Adrenal gland (tissue), 19 donors: ENCODE measurements at places on chromosomes 1 and 21. TPM values are rescaled to one million over a fixed set of nuclear protein-coding genes. Genes with fewer than 3 reads are reported as not detected.

CHI3L1 gene
- total RNA-seq, result 1.0 TPM

DNA sequence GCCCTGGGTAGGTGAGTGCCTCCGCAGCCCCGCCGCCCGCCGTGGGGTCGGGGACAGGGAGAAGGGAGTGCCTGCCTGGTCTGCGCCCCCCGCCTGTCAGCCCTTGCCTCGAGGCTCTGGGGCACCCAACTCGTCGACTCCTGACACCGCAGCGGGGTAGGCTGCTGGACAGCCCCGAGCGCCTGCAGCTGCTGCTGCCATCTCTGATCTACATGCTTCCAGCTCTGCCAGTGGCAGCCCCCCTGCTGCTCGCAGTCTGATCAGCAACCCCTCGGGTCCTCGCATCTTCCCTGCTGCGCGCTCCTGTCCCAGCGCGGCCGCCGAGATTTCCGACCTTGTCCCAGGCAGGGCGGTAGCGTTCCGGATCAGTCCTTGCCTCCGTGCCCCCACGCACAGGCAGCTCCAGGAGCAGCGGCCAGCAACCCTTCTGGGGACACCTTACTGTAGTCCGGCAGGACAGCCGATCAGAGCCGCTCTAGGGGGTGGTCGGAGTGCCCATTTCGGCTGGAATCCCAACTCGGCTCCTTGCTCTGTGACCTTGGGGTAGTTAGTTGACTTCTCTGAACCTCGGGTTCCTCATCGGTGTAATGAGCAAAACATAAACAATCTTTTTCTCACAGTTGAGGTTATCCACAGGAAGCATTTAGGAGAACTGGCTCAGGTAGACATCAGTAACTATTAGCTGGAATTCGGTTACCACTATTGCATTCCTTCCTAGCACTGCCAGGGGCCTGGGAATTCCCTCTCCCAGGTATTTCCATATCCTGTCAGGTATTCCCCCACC is 540 bp downstream of the BCAN start:
- peaks cover 51% of the 10 kb centered on the region for H3K27me3 ChIP-seq
- peak overlapping the region; percentile 49 for H3K4me3 ChIP-seq
- H3K36me3 ChIP-seq, result no peaks in the 10 kb centered on the region
- no peak overlapping the region for H3K27ac ChIP-seq
- H3K4me1 ChIP-seq, result peaks cover 11% of the 10 kb centered on the region
- DNase-seq, result no peak

DNA sequence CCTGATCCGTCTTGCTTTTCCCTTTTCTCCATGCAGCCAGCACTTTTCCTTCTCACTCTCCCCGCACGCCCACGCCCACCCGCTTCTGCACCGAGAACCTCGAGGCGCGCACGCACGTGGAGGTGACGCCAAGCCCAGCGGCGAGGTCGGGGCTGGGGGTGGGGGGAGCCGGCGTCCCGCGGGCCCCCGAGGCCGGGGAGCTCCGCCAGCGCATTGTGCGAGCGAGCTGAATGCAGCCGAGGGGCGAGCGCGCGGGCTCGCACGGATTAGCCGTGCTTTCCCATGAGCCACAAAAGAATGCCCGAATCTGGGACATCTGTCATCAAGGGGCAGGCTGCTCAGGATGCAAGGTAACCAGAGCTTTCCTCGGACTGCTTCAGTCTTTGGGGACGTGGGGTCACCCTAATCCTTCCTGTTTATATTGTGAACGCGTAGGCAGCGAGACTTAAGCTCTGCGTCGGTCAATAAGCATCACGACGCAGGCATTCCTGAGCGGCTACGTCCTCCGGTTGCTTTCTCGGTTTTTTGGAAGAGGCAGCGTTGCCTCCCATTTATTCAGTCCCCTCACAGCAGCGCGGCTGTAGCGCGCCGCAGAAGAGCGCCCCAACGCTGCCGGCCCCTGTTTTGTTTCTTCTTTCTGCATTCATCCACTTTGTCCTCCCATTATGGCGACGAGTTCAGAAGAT is 67.3 kb upstream of the AKT3 start:
- DNase-seq, result peak; percentile 53
- H3K27ac ChIP-seq, result no peak overlapping the region

DNA sequence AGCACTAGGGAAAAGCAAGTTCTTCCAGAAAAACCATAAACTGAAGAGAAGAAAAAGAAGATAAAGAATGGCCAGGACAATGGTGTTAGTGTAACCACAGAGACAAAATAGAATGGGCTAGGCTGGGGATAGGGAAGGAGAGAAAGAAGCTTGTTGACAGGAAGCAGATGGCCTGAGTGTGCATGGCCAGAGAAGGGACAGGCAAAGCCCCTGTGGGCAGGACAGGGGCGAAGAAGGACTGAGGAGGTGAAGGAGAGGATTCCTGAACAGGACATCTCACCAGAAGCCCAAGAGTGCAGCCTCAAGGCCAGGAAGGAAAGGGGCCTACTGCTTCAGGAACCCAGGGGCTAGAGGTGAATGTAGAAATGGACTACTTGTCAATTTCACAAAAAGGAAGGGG is 29.3 kb downstream of the IQGAP3 start:
- no peaks in the 10 kb centered on the region for H3K4me1 ChIP-seq
- no peak for DNase-seq
- no peaks in the 10 kb centered on the region for H3K36me3 ChIP-seq
- H3K27ac ChIP-seq, result no peak overlapping the region
- H3K27me3 ChIP-seq, result no peaks in the 10 kb centered on the region

DNA sequence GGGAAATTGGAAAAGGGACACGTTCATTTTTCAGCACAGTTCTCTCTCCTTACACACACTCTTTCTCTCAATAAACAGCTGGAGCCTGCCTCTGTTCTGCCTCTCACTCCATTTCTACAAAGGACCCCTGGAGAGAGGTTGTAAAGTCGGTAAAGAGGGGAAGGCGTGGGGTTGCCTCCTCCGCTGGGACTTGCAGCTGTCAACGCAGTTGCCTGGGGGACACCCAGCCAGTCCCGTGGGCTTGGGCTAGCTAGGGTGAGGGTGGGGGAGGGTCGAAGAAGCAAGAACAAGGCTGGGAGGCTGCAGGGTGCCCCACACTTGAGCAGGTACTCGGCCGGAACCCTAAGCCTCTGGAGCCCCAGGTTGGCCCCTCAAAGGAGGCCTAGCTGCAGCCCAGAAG is 27.6 kb downstream of the C1orf216 start:
- H3K4me1 ChIP-seq, result no peaks in the 10 kb centered on the region
- DNase-seq, result no peak
- no peaks in the 10 kb centered on the region for H3K27me3 ChIP-seq
- H3K4me3 ChIP-seq, result no peak overlapping the region
- no peaks in the 10 kb centered on the region for H3K36me3 ChIP-seq
- no peak overlapping the region for H3K27ac ChIP-seq

SUSD4 gene
- 8.8 TPM for total RNA-seq

- no peaks in the 10 kb centered on the region for H3K27me3 ChIP-seq
- no peaks in the 10 kb centered on the region for H3K4me1 ChIP-seq
- H3K27ac ChIP-seq, result no peak overlapping the region
- H3K36me3 ChIP-seq, result no peaks in the 10 kb centered on the region
Observed at GRCh38 chr1:230049731-230050130, 17.3 kb upstream of the GALNT2 start.

KCNH1 gene
- total RNA-seq, result 2.2 TPM

SLC16A4 gene
- 4.2 TPM for total RNA-seq

- peaks cover 10% of the 10 kb centered on the region for H3K36me3 ChIP-seq
- H3K4me1 ChIP-seq, result peaks cover 7% of the 10 kb centered on the region
- H3K27ac ChIP-seq, result peak overlapping the region; percentile 88
- H3K27me3 ChIP-seq, result no peaks in the 10 kb centered on the region
- peak overlapping the region; percentile 77 for H3K4me3 ChIP-seq
Observed at GRCh38 chr1:207049974-207050391, 1.0 kb downstream of the YOD1 start.
